ENCODE measurements at places on chromosomes 11 and 22.

- peak; percentile 81 for DNase-seq
Measured at GRCh38 chr11:117144477-117145392, 648 bp downstream of the PAFAH1B2 start.

GRCh38 chr11:120839846-120840402 is 184.0 kb upstream of the TBCEL start:
- DNase-seq = no peak

GRCh38 chr22:17875156-17875555 is 100.9 kb upstream of the BID start:
- no peak for DNase-seq

DNA sequence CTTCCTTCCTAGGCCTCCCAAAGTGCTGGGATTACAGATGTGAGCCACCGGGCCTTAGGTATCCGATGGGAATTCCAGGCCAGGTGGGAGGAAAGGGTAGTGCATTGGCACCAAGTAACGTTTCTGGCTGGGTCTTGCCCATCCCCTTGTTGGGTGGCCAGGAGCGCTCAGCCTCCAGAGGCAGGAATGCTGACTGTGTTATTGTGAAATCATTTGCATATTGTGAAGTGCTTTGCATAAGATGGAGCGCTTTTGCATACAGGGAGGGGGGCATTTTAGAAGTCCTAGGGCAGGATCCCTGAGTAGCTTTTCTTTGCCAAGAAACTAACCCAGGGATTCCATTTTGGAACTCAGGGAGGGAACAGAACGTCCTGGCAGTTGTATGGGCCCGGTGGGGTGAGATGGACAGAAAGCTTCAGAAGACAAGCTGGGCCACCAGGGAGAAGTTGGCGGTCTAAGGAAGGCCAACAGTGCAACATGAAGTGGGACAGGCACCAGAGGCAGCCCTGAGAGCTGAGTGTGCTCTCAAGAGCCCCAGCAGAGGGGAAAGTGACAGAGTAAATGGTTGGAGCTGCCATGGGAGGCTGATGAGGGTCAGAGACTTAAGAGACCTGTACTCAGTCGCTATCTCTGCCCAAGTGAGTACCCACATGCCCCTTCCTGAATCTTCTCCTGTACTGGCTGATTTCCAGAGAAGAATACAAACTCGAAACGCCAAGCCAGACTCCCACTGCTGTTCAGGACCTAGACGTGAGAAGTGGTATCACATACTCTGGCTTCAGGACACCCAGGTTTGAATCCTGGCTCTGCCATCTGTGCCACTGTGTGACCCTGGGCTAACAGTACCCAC is 1.3 kb upstream of the SLC39A13 start:
- peak; percentile 35 for DNase-seq

DNA sequence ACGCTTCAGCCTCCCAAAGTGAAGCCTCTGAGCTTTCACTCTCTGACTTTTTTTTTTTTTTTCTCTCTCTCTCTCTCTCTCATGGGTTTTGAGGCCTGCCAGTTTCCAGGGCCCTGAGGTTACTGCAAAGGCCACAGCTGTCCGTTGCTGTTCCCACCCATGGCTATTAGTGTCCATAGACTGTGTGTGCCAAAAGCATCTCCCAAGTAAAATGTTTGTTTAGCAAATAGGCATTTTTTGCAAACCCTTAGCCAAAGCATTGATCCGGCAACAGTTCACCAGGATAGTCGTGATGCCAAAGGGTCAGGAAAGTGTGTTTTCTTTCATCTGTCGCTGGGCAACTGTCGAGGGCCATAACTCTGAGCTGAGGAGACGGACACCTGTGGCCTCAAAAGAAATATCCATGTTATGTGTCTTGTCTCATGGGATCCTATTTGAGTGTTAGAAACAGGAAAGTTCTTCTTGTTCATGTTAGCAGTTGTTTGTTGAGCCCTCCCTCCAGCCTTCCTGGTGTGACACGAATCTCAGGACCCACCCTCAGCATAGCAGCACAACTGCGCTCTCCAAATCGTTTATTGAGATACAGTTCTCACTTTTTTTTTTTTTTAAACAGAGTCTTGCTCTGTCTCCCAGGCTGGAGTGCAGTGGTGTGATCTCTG is 18.4 kb downstream of the FADS2 start:
- DNase-seq = no peak

- DNase-seq = no peak
Measured at GRCh38 chr11:16678466-16679116, 59.9 kb upstream of the C11orf58 start.

DNA sequence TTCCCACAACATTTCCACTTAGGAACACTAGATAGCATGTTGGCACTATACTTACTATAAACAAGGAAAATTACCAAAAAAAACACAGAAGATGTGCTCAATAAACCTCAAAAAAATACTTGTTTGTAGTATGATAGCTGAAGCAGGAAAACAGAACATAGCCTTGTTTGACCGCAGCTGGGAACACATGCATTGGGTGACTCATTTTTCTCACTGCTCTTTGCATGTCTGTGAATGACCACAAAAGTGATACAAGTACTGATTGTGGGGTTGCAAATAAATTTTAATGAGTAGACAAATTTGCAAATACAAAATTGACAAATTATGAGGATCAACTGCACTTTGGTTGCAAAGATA is 22.8 kb upstream of the GUCY1A2 start:
- peak; percentile 81 for DNase-seq

- DNase-seq = no peak
Measured at GRCh38 chr11:61585115-61585514, 4.2 kb upstream of the SYT7 start.

DNA sequence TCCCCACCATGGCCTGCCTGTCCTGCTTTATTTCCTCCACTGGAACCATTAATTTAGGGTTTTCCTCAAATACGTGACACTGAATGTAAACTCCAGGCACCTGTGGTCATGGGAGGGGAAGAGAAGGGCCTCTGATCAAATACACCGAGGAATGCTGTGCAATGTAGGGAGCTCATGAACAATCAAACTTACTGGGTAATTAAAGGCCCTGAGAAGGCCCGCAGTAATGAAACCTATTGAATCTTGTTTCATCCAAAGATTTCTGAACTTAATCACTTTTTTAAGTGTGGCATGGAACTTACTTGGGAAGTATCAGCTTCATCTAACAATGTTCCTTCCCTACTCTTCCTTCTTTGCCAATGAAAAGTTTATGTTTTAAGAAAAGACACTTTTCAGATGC is 299.8 kb downstream of the MIAT start:
- no peak for DNase-seq

DNA sequence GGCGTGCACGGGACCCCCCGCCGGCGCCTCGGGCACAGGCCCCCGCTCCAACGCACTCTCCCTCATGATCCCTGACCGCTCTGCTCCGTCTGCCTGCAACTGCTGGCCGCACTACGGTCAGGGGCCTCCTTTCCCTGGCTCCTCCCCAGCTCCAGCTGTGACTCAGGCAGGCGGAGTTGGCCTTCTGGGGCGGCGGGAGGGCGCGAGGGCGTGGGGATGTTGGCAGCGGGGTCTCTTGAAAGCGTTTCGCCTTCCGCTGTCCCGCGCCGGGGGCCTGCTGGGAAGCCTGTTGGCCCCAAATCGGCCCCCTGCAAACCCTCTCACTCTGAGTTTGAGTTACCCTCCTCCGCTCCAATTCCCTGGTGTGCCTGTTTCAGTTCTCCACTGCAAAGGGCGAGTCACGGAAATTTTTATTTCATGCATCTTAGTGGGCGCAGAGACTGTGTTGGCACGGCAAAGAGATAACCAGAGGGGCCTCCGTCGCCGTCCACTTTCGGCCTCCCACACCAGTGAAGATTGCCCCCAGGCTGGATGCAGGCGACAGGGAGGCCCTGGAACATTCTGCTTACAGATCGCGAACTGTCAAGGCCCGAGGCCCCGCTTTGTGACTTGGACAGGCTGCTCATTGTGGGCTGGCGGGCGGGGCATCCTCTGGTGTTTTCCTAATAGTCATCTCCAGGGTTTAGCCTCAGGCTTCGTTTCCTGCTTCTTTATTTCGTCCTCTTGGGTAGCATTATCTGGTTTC is at the start of gene CAVIN3:
Gene CAVIN3, minus strand, starts transcription at position 91 of the 745 bp plus-strand sequence. Its CDS starts 25 bp downstream, at position 66.
- DNase-seq = peak; percentile 91

DNA sequence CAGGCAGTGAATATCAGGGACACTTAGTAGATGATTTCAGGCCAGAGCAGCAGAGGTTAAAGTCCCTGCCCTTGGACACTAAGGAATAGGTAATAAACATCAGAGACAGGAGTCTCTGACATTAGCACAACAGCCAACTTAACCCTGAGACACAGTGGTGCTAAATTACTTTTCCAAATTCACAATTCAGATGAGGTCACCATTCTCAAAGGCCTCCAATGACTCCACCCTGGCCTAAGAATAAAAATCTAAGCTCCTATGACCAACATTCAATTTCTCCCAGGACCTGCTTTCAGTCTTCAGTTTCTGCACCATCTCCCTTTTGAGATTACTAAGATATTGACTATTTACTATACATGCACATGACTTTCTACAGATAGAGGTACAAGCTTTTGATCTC is 42.0 kb downstream of the BLID start:
- no peak for DNase-seq

- DNase-seq = peak; percentile 44
Measured at GRCh38 chr11:94774345-94774744, 6.2 kb downstream of the AMOTL1 start.

DNA sequence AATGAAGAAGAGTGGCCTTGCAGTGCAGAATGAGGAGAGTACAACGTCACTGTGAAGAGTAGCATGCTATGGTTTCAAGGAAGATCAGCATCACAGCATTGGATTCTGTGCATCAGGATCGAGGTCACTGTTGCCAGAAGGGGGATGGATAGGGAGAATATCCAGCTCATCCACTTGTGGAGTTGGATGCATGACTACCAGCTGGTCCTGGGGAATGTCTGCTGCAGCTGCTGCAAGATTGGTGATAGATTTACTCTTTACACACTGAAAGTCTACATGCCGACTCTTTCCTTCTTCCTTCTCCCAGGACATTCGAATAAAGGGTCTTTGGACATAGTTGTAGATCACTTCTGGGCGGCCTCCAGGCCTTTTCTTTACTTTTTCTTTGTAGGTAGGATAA is 74.3 kb downstream of the BTBD10 start:
- no peak for DNase-seq

- no peak for DNase-seq
Measured at GRCh38 chr11:69144316-69145049, 11.3 kb upstream of the SMIM38 start.

GRCh38 chr11:26575946-26576345 is 3.9 kb upstream of the MUC15 start:
- DNase-seq = peak; percentile 0

- no peak for DNase-seq
Measured at GRCh38 chr11:134407923-134408322, 4.1 kb downstream of the B3GAT1 start.

- DNase-seq = peak; percentile 45
Measured at GRCh38 chr11:13663631-13664071, 4.8 kb upstream of the FAR1 start.

GRCh38 chr11:64437426-64437825 is 78.5 kb downstream of the RPS6KA4 start:
- no peak for DNase-seq

DNA sequence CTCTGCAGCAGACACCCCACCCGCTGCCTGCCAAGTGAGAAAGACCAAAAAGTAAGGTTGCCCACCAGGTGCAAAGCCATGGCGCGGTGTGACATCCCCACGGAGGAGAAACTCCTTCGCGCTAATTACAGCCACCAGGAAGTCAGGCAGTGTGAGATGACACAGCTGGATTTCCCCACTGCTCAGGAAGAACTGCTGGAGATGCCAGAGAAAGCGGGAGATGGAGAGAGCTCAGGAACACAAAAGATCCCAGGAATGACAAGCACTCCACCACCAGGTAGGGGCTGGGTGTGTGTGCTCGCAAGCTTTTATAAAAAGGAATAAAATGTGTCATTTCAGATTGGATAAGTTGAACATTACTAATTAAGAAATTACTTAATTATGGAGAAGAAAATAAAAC is 292.7 kb downstream of the OPCML start:
- no peak for DNase-seq

DNA sequence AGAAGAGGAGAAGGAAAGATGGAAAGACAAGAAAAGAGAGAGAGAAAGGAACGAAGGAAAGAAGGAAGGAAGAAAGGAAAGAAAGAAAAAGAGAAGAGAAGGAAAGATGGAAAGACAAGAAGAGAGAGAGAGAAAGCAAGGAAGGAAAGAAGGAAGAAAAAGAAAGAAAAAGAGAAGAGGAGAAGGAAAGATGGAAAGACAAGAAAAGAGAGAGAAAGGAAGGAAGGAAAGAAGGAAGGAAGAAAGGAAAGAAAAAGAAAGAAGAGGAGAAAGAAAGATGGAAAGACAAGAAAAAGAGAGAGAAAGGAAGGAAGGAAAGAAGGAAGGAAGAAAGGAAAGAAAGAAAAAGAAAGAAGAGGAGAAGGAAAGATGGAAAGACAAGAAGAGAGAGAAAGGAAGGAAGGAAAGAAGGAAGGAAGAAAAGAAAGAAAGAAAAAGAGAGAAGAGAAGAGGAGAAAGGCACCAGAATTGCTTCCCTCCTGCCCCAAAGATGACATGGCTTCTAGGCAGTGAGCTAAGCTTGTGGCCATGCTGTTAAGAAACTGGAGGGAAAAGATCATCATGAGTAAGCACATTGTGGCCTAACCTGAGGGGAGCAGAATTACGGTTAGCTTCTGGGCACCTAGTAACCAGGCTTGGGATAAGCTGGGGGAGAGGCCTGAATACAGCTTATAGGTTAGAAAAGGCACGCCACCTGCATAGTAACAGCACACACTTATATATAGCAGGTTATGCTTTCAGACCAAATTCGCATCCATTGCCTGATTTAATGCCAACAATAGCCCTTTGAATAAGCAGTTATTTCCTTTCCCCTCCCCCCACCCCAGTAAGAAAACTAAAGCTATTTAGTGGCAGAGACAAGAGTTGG is 2.3 kb upstream of the ST3GAL4 start:
- peak; percentile 56 for DNase-seq

DNA sequence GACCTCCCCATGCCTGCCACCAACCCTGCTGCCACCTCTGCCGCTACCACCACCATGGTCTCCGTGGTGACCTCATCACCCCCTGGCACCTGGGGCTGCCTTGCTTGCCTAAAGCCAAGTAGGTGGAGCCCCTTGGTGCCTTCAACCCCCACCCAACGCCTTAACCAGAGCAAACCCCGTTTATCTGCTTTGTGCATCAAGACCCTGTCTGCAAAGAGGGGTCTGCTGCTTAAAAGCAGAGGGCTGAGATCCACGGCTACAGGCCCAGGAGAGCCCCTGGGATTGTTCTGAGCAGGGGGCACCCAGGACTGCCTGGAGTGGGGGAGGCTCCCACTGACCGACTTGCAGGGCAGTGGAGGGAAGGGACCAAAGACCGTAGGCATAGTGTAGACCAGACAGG is 4.9 kb upstream of the PPIL2 start:
- DNase-seq = no peak

Data from fibroblast of villous mesenchyme (primary cell).